ENCODE measurements at places on chromosomes 7 and 10.

GRCh38 chr10:11909618-11910017 lies 86.5 kb downstream of the PROSER2 start:
- no peak for DNase-seq

DNA sequence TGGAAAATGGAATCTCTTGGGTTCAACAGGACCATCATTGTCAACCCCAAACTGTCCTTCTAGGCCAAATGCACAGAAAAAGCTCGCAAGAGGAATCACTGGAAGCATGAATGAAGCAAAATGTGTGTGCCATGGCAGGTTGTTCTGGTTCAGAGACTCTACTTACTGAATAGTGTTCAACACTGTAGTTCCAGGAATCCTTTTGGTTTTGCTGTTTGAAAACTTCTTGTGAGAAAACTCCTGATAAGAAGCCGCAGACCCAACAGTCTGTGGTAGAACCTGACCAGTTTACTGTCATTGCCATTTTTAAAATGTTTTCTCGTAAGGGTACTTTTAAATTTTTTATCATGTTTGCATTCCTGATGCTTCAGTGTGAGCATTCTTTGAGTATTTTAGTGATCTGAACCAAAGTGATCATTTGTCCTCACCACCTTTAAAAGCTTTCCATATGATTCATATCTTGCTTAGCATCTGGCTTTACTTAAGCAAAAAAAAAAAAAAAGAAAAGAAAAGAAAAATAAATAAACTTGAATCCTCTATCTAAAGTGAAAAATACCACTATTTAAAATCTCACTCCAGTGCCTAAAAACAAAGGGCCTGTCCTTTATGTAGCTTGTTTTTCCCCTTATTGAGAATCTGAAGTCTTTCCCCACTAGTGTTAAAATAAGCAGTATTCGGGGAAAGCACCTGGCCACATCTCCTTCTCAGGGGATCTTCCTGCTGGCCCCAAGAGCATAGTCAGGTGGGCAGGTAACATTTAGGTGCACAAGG lies 92.4 kb downstream of the WNT2 start:
- DNase-seq, result no peak

DNA sequence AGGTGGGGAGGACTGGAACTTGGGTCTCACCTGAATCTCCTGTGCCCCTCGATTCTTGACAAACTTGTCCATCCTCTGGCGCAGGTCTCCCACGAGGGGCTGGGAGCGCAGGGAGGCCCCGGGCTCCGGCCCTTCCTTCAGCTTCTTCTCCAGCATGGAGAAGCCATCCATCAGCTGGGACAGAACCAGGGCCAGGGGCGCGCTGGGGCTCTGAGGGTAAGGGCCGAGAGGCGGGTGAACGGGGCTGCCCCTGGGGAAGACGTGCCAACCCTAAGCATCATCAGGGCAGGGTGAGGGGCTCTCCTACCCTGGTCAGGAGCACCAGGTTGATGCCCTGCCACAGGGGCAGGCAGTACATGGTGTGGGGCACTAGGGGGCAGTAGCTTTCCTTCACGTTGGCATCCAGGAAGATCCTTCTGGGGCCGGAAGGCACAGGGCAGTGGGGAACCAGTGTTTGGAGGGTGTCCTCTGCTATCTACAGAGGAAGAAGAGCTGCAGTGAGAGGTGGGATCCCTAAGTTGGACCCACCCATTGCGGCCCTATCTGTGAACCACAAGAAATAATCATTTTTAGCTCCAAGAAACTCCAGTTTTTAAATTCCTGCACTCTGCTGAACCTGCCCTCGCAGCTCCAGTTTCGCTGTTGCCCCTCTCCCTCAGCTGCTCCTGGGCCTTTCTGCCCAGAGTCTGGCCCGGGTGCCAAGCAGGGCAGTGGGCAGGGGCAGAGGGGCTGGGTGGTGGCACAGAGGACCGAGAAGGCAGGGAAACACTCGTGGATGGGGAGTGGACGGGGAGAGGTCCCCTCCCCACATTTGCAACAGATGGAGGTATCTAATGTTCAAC lies 10.8 kb upstream of the PYROXD2 start:
- no peak for DNase-seq

GRCh38 chr7:101820703-101821102 lies 3.3 kb downstream of the CUX1 start:
- no peak for DNase-seq

DNA sequence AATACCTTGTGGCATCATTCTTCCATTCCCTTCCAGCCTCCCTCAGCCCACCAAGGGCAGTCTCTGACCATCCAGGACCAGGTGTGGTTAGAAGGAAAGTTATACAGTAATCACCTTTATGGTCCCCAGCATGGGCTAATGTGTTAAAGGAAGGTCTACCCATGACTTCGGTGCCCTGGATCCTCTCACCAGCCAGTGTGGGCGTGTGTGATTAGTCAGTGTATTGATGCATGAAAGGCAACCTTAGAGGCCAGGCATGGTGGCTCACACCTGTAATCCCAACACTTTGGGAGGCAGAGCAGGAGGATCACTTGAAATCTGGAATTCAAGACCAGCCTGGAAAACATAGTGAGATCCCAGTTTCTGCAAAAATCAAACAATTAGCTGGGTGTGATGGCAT lies 88.9 kb downstream of the APBB1IP start:
- DNase-seq, result no peak

GRCh38 chr10:22698941-22699440 lies 15.4 kb downstream of the PIP4K2A start:
- no peak for DNase-seq

DNA sequence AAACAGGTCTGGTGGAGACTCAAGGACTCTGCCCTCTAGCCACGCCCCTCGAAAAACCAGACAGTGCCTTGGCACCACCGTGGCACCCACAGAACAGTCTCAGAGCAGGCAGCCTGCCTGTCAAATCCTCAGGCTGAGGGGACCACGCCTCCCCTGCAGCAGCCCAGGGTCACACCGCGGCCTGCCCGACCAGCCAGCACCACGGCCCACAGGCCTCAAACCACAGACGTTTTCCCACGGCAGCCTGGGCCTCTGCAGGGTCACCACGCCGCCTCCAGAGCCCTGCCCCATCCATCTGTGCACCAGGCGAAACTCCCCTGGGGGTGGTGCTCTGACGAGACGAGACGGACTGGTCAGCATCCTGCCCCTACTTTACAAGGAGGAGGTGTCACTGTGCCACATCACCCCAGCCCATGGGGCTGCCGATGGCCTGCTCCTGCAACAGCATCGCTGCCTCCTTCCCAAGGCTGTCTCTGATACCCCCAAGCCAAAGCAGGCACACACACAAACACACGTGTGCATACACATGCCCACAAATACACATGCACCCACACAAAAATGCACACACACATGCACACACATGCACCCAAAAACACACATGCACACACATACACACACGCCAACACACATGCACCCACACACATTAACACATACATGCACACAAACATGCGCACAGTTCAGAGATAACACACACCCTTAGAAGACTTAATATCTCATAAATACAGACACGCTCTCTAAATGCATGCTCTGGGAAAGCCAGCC lies 24.6 kb downstream of the PAPOLB start:
- DNase-seq, result no peak

GRCh38 chr10:121110369-121110768 lies 259.2 kb downstream of the WDR11 start:
- DNase-seq, result no peak

DNA sequence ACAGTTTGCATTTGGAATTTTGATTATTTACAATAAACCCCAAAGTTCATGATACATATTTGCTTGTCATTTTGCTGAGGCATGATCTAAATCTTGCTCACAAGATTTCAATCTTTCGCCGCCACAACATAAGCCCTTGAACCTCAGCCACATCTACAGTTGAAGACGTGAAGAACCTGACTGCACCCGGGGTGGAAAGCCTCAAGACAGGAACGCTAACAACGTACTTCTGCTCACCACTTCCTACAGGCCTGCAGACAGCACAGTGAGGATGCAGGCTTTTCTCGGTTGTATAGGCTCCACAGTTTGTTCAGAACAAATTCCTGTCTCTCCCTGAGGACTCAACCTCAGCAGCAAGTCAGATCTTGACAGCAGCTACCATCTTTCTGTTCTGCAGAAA lies 393.8 kb upstream of the PRKCQ start:
- DNase-seq, result no peak

DNA sequence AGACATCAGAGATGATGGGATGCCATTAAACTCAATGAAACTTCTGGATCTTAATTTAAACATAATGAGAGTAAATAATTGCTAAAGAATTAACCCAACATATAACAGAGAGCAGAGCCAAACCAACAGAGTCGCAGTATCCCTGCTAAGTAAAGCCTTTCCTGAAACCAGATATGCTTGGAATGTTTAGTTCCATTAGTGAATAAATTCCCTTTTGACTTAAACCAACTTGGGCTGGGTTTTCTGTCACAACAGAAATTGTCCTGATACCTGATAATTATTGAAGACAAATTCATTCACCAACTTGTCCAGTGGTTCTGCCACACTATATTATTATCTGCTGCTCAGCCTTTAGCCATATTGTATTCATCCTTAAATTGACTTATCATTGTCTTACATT lies 286.7 kb downstream of the FZD1 start:
- DNase-seq, result no peak

- DNase-seq, result no peak
Observed at GRCh38 chr7:101410743-101411507, 48.2 kb downstream of the COL26A1 start.

DNA sequence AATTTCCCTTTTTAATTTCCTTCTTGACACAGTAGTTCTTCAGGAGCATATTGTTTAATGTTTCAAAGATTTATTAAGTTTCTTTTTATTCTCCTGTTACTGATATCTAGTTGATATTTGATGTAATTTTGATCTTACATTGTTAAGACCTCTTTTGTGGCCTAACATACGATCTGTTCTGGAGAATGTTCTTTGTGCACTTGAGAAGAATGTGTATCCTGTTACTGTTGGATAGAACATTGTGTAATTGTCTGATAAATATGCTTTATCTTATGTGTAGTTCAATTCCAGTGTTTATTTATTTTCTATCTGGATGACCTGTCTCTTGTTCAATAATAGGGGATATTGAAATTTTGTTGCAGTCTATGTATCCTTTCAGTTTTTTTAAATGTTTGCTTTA lies 106.7 kb downstream of the ITGB1 start:
- no peak for DNase-seq

GRCh38 chr10:52586710-52587109 lies 185.9 kb downstream of the MBL2 start:
- DNase-seq, result no peak

- DNase-seq, result no peak
Observed at GRCh38 chr7:494906-495305, 24.7 kb downstream of the PDGFA start.

DNA sequence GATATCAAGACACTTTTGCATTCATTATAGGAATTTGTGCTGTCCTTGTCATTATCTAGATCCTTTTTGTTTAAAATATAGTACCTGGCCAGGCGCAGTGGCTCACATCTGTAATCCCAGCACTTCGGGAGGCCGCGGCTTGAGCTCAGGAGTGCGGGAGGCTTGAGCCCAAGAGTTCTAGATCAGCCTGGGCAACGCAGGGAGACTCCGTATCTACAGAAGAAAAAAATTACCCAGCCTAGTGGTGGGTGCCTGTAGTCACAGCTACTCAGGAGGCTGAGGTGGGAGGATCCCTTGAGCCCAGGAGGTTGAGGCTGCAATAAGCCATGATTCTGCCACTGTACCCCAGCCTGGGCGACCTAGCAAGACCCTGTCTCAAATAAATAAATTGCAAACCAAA lies 621 bp upstream of the MORN4 start:
- no peak for DNase-seq

Data from nucleus accumbens (tissue), 56 donors.